Natural killer cell (primary cell): ENCODE measurements at places on chromosomes 2 and 18. TPM values are rescaled to one million over a fixed set of nuclear protein-coding genes. Genes with fewer than 3 reads are reported as not detected.

The KCNS3 gene
- not detected for total RNA-seq

The CDK15 gene
- 0.72 TPM for total RNA-seq

The SLC39A6 gene
- total RNA-seq = 18.8 TPM

The MARCHF4 gene
- not detected for total RNA-seq

The NLRC4 gene
- total RNA-seq = 0.54 TPM

The UGT1A6 gene
- not detected for total RNA-seq

The ALMS1 gene
- 33.8 TPM for total RNA-seq

The CD8B gene
- total RNA-seq = 1.9 TPM

The UGT1A4 gene
- total RNA-seq = not detected

The SCTR gene
- total RNA-seq = not detected

The MCM6 gene
- total RNA-seq = 15.9 TPM

The NYAP2 gene
- total RNA-seq = not detected

The FSHR gene
- not detected for total RNA-seq

The PDE1A gene
- total RNA-seq = not detected

The DNAJB2 gene
- 108 TPM for total RNA-seq
